ENCODE measurements at places on chromosomes 6 and 20.

GRCh38 chr6:15341311-15342001 lies 95.6 kb downstream of the JARID2 start:
- no peak for DNase-seq

GRCh38 chr6:108452711-108453195 lies 108.0 kb upstream of the FOXO3 start:
- DNase-seq: peak; percentile 10

DNA sequence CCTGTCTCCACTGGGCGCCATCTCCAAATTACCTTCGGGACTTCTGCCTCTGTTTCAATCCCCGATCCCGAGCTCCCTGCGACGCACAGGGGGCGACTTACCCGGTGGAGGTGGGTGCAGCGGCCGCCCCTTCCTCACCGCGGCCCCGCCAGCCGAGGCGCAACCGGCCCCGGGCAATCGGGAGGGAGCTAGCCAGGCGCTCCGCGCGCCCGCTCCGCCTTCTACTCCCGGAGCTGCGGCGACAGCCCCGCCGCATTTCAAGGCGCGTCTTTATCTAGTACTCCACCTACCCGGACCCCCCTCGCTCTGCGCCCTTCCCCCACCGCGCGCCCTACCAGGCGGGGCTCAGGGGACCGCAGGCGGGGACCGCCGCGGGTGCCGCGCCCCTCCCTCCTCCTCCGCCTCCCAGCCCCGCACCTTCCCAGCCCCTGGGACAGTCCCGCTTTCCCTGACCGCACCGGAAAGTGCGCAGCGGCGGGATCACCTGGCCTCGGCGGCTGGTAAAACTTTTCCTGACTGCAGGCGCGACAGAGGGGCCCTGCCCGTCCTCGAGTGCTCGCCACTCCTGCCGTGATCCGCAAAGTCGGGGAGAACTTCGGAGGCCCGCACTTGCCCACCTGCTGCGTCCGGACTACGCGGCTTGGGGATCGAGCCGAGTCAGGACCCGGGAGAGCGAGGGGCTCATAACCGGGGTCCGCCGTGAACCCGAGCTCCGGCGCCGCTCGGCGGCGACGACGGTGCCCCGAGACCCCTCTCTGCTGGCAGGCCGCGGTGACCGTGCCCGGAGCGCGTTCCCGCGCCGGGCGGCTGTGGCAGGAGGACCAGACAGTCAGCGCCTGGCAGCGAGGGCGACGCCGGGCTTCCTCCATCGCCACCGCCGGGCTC lies 8.0 kb upstream of the NKX2-2 start:
- DNase-seq: peak; percentile 48

DNA sequence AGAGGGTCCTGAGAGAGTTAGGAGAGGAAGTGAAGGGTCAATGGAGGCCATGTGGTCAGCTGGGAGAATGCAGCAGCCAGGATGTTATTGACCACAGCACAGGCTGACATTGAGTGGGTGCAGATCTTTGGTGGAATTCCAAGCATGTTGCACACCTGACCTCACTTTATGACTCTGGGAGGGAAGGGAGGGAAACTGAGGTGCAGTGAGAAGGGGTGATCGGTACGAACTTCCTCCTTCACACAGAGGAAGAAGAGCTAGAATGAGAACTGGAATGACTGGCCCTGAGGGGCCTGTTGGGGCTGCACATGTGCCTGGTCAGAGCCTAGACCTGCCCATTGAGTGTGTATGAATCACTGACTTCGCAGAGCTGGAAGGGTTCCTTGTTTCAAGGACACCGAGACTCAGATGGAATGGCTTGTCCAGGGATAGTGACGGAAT lies 9.8 kb downstream of the FAM83D start:
- no peak for DNase-seq

DNA sequence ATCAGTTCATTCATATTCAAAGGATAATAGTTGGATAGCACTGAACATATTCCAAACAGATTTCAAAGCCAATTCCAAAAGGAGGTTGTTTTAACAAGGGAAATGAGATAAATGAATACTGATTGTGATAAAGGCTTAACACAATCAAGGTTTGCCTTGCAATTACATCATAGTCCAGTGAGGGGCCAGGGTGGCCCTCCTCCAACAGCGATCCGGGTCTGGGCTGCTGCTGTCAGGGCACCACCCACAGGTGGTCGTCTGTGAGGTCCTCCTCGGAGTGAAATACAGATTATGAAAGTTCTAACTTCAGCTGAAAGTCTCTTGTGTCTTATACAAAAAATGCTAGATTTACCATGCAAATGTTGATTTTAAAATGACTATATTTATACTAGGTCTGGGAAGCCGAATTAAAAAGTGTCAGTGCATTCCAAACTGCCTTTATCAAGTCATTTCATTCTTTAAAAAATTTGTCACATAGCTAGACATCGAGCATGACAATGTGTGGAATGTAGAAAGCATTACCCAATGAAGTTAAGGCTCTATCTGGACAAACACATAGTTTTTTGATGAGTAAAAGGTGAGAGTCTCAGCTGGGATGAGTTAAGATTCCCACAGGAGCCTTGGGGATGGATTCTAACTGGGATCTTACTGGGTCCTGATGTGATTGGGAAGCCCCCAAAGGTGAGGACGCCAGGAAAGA lies 65.9 kb upstream of the SLC22A23 start:
- DNase-seq: no peak

- DNase-seq: no peak
These were observed 102.3 kb downstream of the RPP40 start for GRCh38 chr6:4901386-4902061.

- DNase-seq: no peak
These were observed 13.3 kb upstream of the PHACTR3 start for GRCh38 chr20:59591061-59591460.

DNA sequence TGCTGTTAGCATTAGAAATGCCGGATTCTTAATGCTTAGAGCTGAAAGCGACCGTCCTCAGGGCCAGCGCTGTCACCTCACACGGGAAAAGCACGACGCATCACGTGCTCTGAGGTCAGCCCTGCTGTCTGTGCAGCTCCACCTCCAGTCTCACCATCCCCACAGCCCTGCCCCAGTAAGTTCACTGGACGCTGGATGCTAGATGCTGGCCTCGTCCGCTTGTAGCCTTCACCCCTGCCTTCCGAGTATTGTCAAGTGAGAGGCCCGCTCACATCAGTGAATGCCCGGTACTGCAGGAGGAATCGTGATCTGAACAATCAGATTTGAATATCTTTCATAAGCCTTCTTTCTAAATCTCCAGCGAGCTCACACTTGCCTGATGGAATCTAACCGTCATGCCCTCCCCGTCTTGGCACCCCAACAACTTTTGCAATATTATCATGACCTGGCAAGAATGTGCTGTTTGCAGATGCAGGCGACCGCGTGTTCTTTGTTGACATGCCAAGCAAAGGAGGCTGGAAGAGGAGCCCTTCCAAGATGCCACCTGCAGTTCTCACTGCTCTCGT lies 64.9 kb downstream of the DLL1 start:
- no peak for DNase-seq

- DNase-seq: no peak
These were observed 44.8 kb upstream of the EMILIN3 start for GRCh38 chr20:41411391-41411847.

- DNase-seq: no peak
These were observed 19.9 kb upstream of the THBS2 start for GRCh38 chr6:169273511-169273910.

- no peak for DNase-seq
These were observed 157.0 kb downstream of the PLCB4 start for GRCh38 chr20:9225879-9226278.

DNA sequence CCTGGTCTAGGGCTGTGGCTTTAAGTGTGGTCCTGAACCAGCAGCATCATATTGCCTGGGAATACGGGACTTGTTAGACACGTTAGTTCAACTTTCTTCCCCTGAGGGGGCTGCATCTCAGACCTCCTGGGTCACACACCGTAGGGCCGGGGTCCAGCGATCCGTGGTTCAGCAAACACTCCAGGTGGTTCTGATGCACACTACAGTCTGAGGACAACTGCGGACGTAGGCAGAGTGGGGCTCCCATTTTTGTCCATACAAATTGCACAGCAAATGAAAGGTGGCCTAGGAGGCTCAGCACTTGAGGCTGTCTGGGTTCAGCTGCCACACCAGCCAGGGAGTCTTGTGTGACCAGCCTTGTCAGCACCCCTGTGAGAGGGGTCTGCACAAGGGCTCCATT lies 233.1 kb downstream of the QKI start:
- no peak for DNase-seq

DNA sequence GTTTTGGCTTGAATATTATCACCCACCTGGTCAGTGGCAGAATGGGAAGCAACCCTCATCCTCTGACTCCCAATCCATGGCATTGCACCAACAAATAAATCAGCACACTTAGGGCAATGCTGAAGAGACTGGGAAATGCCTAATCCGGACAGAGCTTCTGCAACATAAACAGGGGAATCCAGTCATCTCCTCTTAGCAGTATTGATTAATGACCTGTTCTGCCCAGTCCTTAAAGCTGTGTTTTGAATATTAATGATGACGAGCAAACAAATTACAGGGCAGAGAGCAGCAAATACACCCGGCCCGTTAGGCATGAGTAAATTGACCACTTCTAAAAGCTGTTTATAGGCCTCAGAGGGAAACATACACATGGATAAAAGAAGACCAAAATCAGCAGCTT lies 77.0 kb upstream of the B3GAT2 start:
- DNase-seq: no peak

GRCh38 chr6:134882426-134883038 lies 67.4 kb downstream of the ALDH8A1 start:
- DNase-seq: no peak

DNA sequence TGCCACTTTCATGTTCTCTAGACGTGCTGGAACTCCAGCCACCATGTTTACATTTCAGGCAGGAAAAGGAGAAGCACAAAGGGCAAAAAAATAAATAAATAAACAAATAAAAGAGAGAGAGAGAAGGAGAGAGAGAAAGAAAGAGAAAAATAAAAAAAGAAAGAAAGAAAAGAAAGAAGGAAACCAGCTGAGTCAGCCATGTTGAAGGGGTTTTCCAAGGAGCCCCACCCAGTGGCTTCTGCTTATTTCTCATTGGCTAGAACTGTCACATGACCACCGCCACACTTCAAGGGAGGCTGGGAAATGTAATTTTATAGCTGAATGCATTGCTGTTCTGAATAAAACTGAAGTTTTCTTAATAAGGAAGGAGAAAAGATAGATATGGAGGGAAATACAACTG lies 71.1 kb downstream of the BFSP1 start:
- no peak for DNase-seq

DNA sequence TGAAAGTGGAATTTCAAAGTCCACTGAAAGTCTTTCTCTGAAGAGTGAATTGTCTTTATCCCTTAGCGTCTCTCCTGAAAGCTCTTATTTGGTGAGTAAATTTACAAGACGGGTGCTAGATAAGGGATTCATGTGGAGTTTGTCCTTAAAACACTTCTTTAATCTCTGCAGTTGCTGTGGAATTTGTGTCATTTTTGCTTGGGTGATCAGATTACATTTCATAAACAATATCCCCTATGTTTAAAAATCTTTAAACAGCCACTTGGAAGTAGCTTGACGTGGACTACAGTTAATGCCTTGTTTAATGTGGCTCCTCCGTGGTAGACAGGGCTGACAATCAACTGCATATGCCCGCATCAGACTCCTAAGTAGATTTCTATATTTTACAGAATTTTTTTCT lies 175.4 kb upstream of the ZNF217 start:
- no peak for DNase-seq

DNA sequence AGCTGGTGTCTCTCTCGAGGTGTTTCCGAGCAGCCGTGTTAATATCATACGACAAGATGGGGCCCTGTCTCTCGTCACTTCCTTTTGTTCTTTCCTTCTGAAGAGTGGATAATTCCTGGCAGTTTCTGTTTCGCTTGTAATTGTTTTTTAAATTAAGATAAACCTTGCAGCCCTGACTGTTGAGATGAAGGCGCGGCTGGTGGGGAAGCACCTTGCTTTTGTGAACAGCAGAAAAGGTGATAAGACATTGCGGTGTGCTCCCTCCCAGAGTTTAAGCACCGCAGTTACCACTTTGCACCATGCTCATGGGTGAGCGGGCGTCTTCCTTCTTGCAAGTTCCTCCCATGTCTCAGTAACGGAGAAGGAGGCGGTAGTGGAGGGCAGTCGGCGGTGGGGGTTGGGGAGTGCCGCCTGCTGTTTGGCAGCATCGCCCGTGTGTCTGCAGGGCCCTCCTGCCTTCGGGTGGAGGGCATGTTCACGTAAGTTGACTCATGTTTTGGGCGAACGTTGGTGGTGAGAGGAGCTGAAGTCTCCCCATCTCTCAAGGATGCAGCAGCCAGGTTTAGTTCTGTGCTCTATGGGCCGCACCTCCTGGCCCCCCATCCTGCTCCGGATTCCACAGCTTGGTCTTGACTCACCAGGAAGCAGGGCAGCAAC lies 345.9 kb downstream of the TAF4 start:
- no peak for DNase-seq

DNA sequence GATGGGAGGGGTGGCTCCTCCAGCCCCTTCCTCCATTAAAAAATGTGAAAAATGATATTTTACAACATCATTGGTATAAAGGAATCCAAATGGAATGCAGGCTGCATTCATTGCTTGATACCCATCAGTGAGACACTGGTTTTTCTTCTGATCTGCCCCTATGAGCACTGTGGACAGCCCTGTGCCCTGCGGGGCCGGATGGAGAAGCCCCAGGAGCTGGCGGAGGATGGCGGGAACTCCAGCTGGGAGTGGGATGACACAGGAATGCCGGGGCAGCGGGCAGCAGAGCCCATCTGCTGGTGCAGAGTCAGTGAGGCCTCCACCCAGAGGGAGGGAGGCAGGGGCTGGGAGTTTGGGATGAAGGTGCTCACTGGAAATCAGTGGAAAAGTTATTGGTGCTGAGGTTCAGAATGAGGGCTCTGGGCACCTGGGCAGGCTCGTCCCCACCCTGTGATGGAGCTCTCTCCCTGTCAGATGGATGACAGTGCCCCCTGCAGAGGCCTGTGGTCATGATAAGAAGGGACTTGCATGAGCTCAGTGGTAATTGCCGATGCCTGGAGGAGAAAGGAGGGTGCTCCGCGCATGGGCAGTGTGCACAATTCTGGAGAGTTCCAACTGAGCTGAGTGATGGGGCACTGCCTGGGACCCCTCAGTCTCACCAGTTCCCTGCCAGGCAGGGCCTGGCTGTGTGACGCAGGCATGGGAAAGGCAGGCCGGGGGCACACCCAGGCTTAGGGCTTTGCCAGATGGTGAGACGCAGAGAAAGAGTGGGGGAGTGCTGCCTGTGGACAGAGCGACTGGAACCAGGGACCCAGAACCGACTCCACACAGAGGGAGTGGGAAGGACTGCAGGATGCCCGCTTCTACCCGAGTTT lies 23.2 kb downstream of the CTCFL start:
- DNase-seq: no peak

GRCh38 chr6:84597238-84597875 lies 167.0 kb downstream of the TBX18 start:
- DNase-seq: no peak

DNA sequence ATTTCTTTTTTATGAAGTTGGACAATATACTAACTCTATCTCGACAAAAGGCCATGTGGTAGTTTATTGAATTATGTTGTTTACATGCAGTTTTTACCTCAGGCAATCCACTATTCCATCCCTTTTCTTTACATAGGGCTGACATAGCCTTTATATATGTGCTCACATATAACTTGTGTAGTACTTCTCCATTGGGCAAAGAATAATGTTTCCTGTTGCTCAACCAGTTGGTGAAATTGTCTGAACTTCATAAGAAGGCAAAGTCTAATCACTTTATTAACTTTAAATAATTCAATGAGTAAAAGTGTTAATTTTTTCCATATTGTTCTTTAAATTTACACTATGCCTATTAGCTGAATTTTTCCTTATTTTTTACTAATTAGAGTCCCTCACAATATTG lies 1272.1 kb downstream of the EPHA7 start:
- DNase-seq: no peak

Data from NCI-H2171 treated with DMSO at 0.1 percent for 48 hours (cell line).